Activated naive CD8-positive, alpha-beta T cell treated with anti-CD3 and anti-CD28 coated beads for 36 hours (primary cell): ENCODE measurements at places on chromosomes 1 and 21.

- DNase-seq: no peak
These were observed 3.7 kb upstream of the TMEM39B start for GRCh38 chr1:32068957-32069588.

DNA sequence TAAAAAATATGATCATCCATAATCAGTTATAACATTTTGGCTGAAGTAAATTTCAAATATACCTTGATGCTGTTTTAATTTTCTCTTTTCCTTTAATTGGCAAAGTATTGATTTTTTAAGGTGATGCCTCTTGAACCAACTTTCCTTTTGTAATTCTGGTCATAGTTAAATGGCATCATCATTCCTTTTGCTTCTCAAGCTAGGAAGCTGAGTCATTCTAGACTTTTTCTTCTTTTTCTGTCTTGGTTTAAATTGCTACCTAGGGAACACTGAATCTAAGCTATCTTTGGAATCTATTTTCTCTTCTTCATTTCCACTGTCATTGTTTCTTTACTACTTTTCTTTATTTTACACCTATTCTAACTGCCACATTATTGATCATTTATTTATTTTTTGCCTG lies 162.7 kb downstream of the HMCN1 start:
- DNase-seq: no peak

DNA sequence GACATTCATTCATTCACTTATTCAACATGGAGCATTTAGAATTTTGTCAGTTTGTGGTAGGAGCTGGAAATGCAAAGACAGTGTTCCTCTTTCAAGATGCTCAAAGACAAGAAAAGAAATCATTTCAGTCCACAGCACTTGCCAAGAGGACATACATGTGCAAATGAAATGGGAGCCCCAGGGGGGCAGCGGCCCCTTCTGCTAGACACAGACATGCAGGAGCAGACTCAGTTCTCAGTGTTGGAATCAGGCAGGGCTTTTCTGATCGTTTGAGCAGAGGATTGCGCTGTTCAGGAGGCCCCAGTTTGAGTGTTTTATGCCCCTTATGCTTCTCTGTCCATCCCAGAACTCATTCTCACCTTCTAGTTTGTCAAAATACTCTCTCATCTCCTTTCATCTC lies 35.6 kb upstream of the VASH2 start:
- DNase-seq: no peak

DNA sequence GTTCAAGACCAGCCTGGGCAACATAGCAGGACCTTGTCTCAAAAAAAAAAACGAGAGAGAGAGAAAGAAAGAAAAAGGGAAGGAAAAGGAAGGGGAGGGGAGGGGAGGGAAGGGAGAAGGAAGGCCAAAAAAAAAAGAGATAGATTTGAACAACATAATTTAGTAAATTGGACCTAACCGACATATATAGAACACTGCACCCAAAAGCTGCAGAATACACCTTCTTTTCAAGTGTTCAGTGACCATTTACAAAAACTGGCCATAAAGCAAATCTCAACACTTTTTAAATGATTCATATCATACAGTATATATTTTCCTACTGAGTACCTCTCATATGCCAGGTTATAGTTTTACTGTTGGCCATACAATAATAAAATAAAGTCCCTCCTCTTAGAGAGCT lies 6.9 kb downstream of the TSTD1 start:
- DNase-seq: no peak

- DNase-seq: no peak
These were observed 124.1 kb downstream of the DISP1 start for GRCh38 chr1:222938986-222939385.

- DNase-seq: no peak
These were observed 50.0 kb upstream of the PRELP start for GRCh38 chr1:203425663-203425975.

GRCh38 chr1:79849388-79849787 lies 842.9 kb upstream of the ADGRL4 start:
- DNase-seq: no peak

GRCh38 chr1:160407839-160408801 lies 7.8 kb downstream of the VANGL2 start:
- no peak for DNase-seq

DNA sequence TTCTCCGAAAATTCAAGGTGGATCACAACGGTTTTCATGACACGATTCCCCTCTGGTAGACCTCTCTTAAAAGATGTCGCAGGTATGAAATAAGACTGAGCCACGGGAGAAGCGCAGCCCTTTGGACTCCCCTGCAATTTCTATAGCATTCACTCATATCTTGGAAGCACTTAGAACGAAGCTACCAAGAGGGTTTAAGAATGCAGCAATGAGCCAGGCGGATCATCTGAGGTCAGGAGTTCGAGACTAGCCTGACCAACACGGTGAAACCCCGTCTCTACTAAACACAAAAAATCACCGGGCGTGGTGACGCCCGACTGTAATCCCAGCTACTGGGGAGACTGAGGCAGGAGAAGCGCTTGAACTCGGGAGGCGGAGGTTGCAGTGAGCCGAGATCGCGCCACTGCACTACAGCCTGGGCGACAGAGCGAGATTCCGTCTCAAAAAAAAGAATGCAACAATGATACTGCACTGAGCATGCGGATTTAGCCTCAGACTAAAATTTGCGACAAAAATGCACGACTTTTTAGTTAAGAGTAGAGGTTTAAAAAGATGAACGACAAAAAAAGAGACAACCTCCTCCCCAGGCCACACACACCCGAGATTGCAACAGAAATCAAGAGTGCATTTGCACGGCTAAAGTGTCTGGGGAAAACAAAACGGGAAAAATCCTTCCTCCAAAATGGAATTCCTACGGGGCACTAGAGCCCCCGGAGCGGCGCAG lies 743 bp downstream of the TOMM20 start:
- DNase-seq: no peak

GRCh38 chr21:15514073-15514946 lies 215.5 kb upstream of the USP25 start:
- peak; percentile 9 for DNase-seq

- no peak for DNase-seq
These were observed 1192.1 kb upstream of the B3GALT2 start for GRCh38 chr1:194378517-194378916.

- DNase-seq: no peak
These were observed 2.5 kb upstream of the DUSP23 start for GRCh38 chr1:159778266-159778665.

- DNase-seq: peak; percentile 16
These were observed 926 bp downstream of the POU3F1 start for GRCh38 chr1:38045401-38046332.

- no peak for DNase-seq
These were observed 40.6 kb downstream of the PTP4A2 start for GRCh38 chr1:31897526-31898100.
